ENCODE measurements at places on chromosomes 7 and 10.

- DNase-seq = no peak
Measured at GRCh38 chr7:80552031-80552694, 40.3 kb upstream of the GNAT3 start.

DNA sequence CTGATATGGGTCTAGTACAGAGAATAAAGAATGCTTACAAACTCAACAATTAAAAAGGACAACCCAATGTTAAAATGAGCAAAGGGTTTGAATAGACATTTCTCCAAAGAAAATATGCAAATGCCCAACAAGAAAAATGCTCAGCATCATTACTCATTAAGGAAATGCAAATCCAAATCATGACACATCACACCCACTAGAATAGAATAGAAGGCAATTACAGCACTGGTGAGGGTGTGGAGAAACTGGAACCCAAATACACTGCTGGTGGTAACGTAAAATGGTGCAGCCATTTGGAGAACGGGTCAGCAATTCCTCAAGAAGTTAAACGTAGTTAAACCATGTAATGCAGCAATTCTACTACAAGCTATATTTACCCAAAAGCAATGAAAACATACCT is 53.8 kb downstream of the KDM7A start:
- DNase-seq = no peak

- DNase-seq = no peak
Measured at GRCh38 chr10:107071301-107071700, 93.2 kb downstream of the SORCS1 start.

- no peak for DNase-seq
Measured at GRCh38 chr10:59878289-59878688, 28.1 kb downstream of the CCDC6 start.

DNA sequence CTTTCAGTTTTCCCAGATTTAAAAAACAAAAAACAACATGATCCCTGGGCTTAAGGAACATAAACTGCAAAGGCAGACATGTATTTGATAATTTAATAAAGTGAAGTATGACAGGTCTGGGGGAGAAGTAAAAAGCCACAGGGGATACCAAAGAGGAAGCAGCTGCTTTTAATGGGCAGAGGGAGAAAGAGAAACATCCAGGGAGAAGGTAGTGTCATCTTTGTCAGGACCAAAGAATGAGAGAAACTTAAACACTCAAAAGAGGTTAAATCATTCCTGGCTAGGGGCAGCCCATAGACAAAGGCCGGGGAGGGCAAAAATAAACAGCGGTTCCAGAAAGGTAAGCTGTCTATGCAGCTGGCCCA is 94.5 kb downstream of the GRB10 start:
- DNase-seq = no peak

DNA sequence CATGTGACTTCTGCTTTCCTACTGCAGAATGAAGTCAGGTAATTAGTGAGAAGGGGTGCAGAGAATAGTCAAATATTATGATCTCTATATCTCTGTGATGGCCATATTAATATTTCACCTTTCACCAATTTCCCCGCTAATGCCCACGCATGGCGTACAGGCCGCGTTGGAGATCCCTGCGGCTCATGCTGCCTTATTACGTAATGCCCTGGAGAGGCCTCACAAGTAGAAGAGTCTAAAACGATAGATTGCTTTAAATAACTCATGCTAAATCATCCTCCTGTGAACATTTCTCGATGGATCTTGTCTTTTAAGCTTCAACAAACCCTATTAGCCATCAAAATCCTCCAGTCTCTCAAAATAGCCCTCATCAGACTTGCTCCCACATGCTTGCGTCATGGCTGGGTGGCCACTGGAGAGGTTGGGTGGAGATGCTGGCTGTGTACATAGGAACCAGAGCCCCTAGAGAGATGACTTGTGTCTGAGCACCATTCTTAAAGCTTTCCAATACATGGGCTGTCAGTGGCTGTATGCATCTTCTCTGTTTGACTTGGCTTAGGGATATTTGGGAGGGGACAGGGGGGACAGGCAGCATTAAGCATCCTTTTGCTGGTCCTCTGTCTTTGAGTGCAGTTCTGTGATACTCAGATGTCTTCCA is 79.5 kb upstream of the INSYN2A start:
- no peak for DNase-seq

GRCh38 chr10:35913628-35914027 is 271.5 kb upstream of the FZD8 start:
- DNase-seq = no peak

DNA sequence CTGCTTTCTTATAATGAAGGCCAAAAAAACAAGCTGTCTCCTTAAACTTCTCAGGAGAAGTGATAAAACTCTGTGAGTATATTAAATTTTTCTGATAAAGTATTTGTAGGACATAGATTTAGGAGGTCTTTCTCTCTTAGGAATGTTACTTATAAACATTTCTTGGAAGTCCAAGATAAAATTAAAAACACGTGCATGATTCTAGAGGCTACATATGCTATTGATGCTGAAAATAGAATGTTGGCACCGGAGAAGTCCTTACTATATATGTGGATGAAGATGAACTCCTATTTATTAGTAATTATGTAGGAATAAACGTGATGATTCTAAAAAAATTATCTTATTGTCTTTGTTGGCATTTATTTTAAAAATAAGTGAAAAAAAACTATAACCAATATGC is 241.3 kb upstream of the LRRTM3 start:
- no peak for DNase-seq

GRCh38 chr10:101848408-101848807 is 4.8 kb upstream of the KCNIP2 start:
- no peak for DNase-seq

- DNase-seq = no peak
Measured at GRCh38 chr7:29282819-29283414, 88.3 kb downstream of the CHN2 start.

GRCh38 chr10:51659344-51659743 is 40.1 kb downstream of the CSTF2T start:
- DNase-seq = no peak

- DNase-seq = no peak
Measured at GRCh38 chr10:106711313-106711906, 453.1 kb downstream of the SORCS1 start.

DNA sequence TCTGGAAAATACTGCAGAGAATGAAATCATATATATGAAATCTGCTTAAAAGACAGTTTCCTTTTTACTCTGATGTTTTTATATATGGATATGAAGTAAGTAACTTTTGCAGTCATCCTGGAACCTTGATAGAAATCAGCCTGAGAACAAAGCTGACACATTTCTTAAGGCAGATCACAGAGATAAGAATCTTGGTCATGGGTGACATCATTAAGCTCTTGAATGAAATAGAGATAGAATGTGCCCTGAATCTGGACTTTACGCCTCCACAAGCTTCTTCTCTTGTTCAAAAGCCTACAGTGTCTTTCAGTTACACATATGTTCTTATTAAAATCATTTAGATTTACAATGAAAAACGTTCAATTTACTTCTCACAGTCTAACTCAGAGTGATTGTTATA is 319.1 kb upstream of the CNTNAP2 start:
- DNase-seq = no peak

DNA sequence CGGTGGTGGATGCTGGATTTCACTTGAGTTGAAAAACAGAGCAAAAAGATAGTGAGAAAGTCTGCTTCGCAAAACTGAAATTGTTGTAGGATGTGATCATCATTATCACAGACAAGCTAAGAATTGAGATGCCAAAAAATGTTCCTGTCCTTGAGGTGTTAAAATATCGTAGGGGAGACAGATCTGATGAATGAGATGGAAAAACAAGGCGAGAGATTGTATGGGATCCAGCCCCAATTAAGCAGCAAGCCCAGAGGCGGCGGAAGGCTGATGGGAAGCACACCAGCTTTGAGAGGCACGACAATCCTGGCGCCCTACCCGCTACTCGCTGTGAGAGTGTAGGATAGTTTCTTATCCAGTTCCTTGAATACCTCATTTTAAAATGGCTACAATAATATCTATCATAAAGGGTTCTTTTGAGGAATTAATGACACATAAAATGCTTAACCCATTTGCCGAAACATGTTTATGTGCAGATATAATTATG is 131.1 kb upstream of the PTN start:
- DNase-seq = no peak

- DNase-seq = no peak
Measured at GRCh38 chr7:88546808-88547207, 212.7 kb upstream of the ZNF804B start.

DNA sequence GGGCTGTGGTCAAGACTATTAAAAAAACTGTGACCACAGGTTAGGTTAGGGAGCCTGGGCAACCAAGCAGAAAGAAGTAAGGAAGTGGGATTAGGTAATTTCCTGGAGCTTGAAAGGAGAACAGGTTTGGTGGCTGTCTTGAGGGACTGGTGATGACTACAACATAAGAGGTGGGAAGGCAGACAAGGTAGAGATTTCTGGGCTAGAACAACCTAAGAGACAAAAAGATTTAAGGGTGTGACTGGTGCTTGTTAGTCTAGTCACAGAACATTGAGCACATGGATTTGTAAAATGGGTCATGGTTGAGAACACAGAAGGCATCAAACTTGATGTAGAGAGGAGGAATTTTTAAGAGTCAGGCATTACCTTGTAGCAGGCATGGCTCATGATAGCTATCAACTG is 123.7 kb upstream of the ASAH2 start:
- no peak for DNase-seq

GRCh38 chr7:137360087-137360679 is 16.6 kb upstream of the PTN start:
- DNase-seq = no peak

GRCh38 chr10:73932620-73933112 is 21.7 kb downstream of the PLAU start:
- no peak for DNase-seq

DNA sequence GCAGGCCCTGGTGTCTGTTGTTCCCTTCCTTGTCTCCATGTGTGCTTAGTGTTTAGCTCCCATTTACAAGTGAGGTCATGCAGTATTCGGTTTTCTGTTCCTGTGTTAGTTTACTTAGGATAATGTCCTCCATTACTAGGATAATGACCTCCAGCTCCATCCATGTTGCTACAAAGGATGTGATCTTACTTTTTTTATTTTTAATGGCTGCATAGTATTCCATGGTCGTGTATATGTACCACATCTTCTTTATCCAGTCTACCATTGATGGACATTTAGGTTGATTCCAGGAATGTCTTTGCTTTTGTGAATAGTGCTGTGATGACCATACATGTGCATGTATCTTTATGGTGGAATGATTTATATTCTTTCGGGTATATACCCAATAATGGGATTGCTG is 333.4 kb downstream of the EXOC4 start:
- no peak for DNase-seq

DNA sequence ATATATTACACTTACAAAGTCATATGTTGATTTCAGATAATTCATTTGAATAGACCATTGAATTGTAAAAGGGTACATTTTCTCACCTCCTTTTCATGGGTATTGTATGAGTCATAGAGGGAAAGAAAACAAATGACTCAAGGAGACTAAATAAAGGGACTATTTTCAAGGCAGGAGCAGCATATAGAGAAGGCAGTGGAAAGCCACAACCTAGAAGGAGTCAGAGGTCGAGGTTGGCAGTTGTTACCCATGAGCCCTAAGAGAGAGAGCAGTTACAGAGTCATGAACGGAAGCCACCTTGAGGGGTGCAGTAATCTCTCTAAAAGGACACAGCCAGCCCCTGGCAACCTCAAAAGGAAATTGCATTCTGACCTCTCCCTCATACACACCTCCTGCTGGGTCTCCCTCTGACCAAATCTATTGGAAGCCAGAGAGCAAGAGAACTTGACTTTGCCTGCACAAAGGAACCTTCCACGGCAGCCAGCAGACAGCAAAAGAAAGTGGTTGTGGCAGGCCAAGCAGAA is 137.9 kb downstream of the GRM8 start:
- DNase-seq = no peak

GRCh38 chr10:128059266-128059981 is 66.8 kb downstream of the MKI67 start:
- DNase-seq = no peak

DNA sequence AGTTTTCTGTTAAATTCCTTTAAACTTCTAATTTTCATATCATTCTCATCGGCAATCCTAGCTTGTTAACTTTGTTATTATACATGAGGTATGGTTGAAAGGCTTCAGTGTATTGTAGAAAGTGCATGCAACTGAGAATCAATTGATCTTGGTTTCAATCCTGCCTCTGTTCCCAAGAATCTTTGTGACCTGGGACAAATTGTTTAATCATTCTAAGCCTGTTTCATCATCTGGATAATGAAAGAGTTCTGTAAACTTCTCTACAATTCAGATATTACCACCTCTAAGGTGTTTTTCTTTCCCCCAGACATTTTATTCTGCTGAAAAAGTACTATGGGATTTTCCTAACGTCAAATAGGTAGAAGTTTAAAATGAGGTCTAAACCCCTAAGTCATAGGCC is 179.0 kb downstream of the RNLS start:
- no peak for DNase-seq

- peak; percentile 30 for DNase-seq
Measured at GRCh38 chr10:93482145-93482834, at the start of gene MYOF. Gene MYOF, minus strand, starts transcription at chr10:93482334. Its CDS starts 140 bp downstream, at chr10:93482194.

GRCh38 chr10:129692695-129693094 is 225.7 kb downstream of the MGMT start:
- DNase-seq = no peak

DNA sequence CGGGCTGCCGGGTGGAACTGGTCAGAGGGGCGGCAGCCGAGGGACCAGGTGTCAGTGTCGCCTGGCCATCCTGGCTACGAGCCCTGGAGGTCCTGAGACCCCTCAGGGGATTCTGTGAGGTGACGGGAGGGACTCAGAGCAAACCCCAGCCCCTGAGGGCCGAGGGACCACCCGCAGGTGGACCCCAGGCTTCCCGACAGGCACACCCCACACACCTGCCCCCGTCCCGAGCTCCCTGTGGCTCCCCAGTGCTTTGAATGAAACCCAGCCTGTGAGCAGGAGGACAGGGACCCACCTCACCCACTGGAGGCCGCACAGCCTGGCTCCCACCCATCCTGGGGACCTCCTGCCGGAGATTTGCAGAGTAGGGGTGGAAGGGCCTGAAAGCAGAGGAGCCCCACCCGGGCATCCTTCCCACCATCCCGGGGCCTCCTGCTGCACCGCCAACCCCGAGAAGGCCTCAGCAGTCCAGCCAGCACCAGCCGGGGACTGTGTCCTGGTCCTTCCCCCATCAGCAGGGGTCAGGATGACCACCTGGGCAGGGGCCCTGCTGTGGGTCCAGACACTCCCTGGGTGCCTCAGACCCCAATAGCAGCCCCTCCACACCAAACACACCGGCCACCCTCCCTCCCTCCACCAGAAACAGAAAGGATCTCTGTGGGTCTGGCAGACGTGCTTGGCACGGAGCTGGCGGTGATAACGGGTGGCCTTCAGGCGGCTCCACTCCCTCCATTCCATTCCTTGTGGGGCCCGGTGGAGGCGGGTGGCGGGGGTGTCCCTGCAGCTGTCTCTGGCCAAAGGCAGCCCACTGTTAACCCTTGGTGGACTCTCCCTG is 13.9 kb downstream of the VENTX start:
- DNase-seq = no peak

GRCh38 chr7:43450894-43451293 is 132.0 kb upstream of the STK17A start:
- no peak for DNase-seq
